Lower lobe of right lung (tissue), 2 donors: ENCODE measurements at places on chromosomes 7 and 10.

- no peak for DNase-seq
Measured at GRCh38 chr7:25877802-25878789, 273.9 kb upstream of the NFE2L3 start.

- DNase-seq: no peak
Measured at GRCh38 chr10:24462291-24462813, 253.4 kb downstream of the KIAA1217 start.

- no peak for DNase-seq
Measured at GRCh38 chr10:85993840-85994507, 372.6 kb downstream of the GRID1 start.

- DNase-seq: no peak
Measured at GRCh38 chr7:129083525-129083924, 28.6 kb upstream of the TNPO3 start.

GRCh38 chr10:2214092-2214491, 476.8 kb upstream of the ADARB2 start:
- no peak for DNase-seq
